Mesenteric fat pad (tissue), 1 donor: ENCODE measurements at places on chromosomes 4 and X. TPM values are rescaled to one million over a fixed set of nuclear protein-coding genes. Genes with fewer than 3 reads are reported as not detected.

The CNGA1 gene
- total RNA-seq: 1.3 TPM

The STAP1 gene
- not detected for total RNA-seq

The PLP1 gene
- 0.26 TPM for total RNA-seq

The OPN1MW3 gene
- total RNA-seq: not detected

The PORCN gene
- total RNA-seq: 7.8 TPM

The SLC25A31 gene
- total RNA-seq: not detected

The ALPK1 gene
- total RNA-seq: 29.0 TPM

The PRSS12 gene
- 0.16 TPM for total RNA-seq

The AMOT gene
- total RNA-seq: 3.8 TPM

The F8 gene
- total RNA-seq: 43.5 TPM

The XAGE2 gene
- not detected for total RNA-seq

The MAGED1 gene
- 61.7 TPM for total RNA-seq

The POU4F2 gene
- total RNA-seq: not detected

The FANCB gene
- total RNA-seq: 1.1 TPM

The UGT2B15 gene
- not detected for total RNA-seq

The ARL9 gene
- total RNA-seq: not detected

The PCDH11X gene
- total RNA-seq: not detected

The UGT2B11 gene
- total RNA-seq: not detected
